ENCODE measurements at places on chromosomes 16 and 17.

- no peak for DNase-seq
Observed at GRCh38 chr17:67944035-67944434, 52.2 kb downstream of the C17orf58 start.

GRCh38 chr16:85608515-85608885, 4.6 kb upstream of the GSE1 start:
- DNase-seq = no peak

- peak; percentile 34 for DNase-seq
Observed at GRCh38 chr16:26598061-26598460, 468.7 kb upstream of the C16orf82 start.

DNA sequence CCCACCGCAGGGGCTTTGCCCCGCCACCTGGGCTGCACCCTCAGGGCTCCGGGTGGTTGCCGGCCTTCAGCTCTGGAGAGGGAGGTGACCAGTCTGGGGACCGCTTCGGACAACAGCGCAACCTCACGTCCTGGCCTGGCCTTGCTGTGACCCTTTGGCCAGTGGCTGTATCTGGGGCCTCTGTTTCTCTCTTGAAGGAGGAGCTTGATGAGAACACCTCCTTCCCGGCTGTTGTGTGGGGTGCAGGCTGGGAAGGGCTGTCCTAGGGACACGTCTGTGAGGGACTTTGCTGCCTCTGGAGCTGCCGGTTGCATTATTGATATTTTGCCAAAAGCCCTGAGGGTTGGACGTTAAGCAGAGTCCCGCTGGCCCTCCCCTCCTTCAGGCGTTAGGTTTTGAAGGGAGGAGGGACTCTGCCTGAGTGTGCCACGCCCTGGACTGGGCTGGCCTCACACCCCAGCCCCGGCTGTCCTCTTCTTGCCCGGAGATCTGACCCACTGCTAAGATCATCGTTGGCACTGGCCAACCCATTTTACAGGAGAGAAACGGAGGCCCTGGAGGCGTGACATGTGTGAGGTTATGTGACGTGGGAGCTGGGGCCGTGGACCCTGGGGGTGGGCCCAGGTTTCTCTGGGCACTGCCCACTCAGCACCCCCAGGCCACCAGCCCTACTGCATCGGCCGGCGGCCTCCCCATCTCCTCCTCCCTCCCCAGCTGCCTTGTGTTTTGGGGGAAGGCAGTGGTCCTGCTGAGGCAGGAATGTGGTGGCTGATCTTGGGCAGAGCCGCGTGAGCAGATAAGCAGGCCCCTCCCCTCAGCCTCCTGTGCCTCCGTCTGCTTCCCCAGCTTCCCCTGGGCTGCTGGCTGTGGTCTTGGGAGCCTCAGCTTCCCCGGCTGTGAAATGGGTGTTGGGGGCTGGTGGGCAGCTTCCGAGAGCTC, 8.5 kb downstream of the ZFPM1 start:
- DNase-seq = no peak

- no peak for DNase-seq
Observed at GRCh38 chr16:89944773-89945172, 3.8 kb upstream of the DEF8 start.

DNA sequence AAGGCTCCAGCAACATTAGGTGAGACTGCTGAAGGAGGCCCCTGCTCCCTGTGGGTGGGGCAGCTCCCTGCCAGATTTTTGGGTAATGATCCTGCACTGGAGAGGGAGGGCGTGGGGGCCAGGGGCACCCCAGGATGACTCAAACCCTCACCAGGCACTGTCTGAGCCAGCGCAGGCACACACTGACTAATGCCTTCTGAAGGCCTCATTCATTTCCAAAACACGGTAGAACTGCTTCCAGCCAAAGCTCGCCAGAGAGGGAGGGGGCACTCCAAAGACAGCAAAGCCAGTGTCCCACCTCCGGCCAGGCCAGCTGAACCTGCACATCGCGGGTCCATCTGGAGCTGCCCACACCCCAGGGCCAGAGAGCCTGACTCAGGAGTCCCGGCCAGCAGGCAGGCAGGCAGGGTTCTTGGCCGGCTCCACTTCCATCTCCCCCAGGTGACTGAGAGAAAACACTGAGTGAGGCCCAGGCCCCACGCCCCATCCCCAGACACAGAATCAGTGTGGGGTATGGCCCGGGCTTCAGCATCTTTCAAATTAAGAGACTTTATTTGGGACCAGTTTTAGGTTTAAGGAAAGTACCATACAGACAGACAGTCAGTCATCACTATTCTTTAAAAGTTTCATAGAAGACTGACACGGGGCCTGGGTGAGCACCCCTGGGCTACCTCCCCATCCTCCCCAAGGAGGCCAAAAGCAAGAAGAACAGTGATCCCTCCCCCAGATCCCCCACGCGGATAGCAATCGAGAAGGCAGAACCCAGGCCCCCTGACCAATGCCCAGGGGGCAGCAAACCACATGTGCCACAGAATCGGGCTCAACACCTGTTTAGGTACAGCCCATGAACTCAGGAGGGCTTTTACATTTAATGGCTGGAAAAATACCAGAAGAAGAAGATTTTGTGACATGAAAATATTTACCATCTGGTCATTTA, 2.3 kb downstream of the PIEZO1 start:
- DNase-seq = peak; percentile 35

DNA sequence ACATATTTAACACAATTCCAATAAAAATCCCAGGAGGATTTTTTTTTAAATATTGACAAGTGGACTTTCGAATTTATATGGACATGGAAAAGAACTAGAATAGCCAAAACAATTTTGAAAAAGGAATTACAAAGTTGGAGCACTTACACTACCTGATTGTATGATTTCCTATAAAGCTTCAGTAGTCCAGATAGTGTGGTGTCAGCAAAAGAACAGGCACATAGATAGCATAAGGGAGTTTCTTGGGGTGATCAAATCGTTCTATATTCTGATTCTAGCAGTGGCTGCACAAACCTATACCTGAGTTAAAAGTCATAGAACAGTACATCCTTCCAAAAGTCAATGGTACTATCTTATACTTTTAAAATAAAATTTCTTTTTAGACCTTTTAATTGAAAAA, 66.4 kb upstream of the CES5A start:
- DNase-seq = no peak

GRCh38 chr17:77631307-77631706, 327.2 kb upstream of the TNRC6C start:
- DNase-seq = no peak

DNA sequence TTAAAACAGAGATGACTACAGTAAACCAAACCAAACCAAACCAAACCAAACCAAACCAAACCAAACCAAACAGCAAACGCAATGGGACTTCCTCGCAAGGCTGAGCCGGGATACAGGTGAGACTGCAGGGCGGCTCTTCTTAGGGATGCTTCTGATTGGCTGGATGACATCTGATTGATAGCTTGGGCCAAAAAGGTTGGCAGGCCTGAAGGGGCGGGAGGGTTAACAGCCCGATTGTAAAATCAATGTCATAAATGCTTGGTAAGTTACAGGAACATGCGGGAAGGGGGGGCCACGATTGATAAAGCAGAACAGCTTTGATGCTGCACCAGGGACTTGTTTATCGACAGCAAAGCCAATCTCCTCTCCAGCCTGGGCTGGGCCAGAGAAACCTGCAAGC, 86.1 kb downstream of the ZFHX3 start:
- DNase-seq = no peak

DNA sequence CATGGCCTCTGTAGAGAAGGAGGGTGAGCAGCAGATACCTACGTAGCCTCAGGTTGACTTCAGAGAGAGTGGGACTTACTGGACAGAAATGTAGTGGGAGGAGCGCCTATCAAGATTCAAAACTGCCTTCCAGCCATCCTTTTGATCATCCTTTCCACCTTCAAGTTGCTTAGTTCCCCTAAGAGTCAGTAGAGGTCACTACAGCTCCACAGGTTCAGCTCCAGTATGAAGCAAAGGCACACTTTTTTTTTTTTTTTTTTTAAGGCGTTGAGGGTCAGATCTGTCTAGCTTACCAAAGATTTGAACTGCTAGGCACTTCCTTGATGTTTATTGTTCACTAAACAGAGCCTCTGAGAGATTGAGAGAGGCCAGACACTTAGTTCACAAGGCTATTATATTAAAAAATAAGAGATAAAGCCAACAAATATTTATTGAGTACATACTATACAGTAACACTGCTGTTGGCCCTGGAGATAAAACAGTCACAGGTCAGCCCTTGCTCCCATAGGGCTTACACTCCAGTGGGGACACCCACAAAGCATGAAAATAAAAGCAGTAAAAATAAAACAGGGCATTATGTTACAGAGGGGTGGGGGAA, 3.1 kb downstream of the RNF227 start:
- DNase-seq = peak; percentile 30

DNA sequence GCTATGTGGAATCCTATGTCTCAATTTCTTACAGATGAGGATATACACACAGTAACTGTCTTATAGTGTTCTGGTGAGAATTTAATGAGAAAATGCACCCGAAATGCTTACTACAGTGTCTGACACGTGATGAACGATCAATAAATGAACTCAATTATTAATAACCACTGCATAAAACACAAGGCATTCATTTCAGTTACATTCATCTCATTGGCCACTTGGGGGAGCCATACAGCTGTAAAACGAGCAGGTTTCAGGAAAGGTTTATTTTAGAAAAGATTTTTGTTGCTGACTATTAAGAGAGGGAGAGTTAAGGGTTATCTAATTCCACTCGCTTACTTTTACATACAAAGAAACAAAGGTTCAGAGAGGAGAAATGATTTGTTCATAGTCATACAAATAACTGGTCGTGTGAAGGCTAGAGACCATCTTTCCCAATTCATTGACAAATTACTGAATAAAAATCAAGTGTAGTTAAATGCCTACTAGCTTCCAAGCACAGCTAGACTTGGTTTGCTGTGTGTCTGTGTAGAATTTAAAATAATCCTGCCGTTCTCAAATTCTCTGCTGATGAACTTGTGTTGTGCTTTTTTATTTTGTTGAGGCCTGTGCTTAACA, 160.1 kb downstream of the MAP2K4 start:
- no peak for DNase-seq

DNA sequence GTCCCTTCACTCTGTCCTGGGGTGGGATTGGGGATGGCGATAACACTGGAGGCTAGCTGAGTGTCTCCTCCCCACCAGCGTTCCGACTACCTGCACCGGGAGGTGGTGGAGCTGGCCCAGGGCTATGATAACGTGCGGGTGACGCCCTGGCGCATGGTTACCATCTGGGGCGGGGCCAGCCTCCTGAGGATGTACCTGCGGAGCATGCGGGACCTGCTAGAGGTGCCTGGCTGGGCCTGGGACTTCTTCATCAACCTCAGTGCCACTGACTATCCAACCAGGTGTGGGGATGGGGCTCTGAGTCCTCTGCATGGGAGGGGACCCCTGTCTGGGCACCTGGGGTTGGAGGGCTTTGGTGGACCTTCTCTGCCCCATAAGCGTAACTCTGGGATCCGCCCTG, 8.8 kb downstream of the XYLT2 start:
- DNase-seq = no peak

DNA sequence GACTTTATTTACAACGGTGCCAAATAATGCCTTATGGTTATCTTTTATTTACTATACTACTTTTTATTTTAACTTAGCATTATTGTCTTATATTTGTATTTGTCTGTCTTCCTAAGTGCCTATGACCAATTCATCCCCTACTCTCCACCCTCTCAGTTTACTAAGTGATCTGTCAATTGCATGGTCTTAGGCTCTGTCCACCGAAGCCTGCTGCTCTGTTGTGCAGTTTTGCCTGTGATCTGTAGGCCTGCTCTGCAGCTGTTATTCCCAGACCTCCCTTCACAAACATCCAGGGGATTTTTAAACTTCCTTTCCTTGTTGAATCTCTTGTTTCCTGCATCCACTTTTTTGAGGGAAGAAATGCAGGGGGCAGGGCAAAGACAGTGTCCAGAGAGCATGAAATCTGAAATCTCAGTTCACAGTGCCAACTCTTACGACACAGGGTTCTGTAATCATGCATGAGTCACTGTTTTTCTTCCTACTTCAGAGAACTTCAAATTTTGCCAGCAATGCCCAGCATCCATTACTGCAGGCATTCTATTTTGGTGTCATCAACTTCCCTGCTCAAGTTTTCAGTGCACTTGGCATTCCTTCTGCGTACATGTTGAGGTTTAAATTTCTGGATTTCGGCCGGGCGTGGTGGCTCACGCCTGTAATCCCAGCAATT, 11.4 kb downstream of the SLFN5 start:
- no peak for DNase-seq

GRCh38 chr17:15893658-15894024, 51.3 kb upstream of the ADORA2B start:
- DNase-seq = no peak

DNA sequence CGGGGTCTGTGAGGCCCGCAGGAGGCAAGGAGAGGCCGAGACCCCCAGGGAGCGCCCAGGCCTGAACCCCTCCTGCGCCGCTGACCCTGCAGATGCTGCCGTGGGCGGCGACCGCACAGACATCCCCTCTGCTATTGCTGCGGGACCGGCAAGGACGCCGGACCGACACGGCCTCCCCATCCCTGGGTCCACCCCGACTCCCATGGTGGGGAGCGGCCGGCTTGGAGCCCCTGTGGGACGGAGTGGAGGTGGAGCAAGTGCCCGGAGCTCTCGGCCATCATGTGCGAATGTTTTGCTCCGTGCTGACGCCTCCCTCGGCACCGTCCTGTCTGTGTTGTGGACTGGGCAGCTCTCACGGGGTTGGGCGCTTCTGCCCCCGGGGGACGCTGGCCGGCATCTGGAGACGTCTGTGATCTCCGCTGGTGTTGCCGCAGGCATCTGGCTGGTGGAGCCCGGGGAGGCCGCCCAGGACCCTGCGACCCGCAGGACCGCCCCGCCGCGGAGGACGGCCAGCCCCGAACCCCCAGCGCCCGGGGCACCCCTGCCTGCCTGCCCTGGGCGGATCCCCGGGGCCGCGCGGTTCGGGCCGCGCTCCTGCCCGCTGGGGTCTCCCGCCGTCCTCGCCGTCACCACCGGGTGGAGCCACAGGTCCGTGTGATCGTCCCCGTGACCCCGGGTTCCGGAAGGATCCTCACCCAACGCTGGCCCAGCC, 12.8 kb upstream of the GNG13 start:
- DNase-seq = peak; percentile 45

DNA sequence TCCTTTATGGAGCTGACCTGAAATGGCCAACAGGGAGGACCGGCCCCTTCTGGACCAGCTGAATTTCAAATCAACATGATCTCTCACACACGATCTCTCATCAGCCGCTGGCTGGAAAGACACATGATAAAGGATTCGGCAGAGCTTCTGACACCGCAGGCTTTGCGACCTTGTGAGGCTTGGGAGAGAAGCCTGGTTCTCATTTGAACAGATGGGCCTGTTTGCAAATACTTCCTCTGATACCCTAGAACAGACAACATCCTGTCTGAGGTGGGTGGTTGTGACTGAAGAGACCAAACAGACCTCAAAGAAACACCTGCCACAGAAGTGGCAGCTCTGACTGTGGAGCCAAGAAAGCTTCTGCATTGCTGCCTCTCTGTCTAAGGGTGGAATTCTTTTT, 77.9 kb upstream of the SDK2 start:
- DNase-seq = peak; percentile 59

- DNase-seq = no peak
Observed at GRCh38 chr16:78396046-78396445, 296.6 kb downstream of the WWOX start.

- no peak for DNase-seq
Observed at GRCh38 chr17:36687736-36688135, 86.4 kb downstream of the MRM1 start.
